ENCODE measurements at places on chromosomes 13 and 19. TPM values are rescaled to one million over a fixed set of nuclear protein-coding genes. Genes with fewer than 3 reads are reported as not detected.

DNA sequence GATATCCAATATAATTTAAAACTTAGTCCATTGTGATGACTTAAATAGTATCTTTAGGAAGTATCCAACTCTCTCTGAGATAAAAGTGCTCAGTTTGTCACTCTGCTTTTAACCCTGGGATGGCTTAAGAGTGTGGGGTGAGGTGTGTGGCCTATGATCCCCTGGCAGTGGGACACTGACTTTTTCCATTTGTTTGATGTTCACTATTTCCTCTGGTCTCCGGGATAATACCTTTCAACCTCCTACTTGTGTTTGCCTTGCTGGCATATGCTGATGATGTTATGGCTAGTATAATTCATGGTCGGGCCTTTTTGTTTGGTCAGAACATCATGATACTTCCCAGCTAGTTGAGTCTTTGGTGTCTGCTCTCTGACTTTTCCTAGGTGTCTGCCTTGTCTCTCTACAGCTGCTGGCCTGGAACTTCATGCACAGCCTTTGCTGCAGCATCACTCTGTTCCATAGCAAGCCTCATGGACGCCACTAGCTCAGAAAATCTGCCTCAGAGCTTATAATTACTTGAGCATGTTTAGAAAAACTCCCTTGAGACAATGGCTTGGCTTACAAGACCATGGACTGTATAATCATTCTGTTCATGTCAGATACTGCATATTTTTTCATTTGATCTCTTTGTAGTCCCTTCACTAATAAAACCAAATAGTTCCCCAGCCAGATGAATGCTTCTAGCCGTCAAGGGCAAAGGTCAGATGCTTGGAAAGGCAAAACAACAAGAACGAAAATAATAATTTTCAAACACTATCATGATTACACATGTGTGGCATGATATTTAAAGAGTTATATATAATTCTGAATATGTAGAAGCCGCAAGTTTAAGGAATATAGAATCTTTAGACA, 75.2 kb downstream of the WDFY2 start:
- DNase-seq: no peak

DNA sequence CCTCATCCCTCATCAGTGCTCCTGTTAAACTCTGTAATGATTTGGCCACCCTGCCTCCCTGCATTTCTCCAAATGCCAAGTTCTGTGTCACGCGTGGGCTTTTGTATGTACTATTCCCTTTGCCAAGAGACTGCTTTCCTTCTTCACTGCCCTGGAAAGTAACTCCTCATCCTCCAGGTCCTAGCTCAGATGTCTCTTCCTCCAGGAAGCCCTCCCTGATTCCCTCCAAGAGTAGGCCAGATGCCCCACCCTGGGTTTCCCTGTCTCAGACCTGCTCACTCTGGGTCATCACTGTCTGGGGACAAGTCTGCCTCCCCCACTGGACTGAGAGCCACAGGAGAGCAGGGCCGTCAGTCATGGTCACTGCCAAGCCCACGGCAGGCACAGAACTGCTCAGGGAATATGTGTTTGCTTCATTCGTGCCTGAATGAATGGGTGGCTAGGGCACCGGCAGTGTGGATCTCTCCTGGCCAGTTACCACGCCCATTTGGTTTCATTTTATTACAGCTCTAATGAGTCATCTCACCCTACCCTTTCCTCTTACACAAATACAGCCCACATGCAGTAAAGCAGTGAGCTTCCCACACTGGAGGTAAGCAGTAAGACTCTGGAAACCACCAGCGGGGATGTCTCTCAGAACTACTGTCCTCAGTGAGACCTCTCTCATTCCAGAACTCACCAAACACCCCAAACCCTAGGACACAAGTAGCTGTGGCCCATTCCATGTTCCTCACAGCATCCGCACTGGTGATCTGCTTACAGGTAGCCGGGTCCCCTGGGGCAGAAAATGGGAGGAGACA, 12.1 kb upstream of the GPR4 start:
- peak; percentile 87 for DNase-seq

DNA sequence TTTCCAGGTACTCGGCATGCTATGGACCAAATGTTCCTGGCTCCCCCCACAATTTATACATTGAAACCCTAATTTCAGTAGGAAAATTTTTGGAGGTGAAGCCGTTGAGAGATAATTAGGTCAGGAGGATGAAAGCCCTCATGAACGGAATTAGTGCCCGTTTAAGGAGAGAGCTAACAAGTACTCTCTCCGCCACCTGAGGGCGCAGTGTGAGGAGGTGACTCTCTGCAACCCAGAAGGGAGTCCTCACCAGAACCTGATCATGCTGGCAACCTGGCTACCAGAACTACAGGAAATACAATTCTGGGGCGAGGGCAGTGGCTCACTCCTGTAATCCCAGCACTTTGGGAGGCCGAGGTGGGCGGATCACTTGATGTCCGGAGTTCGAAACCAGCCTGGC, 397.8 kb downstream of the SLITRK5 start:
- no peak for DNase-seq

DNA sequence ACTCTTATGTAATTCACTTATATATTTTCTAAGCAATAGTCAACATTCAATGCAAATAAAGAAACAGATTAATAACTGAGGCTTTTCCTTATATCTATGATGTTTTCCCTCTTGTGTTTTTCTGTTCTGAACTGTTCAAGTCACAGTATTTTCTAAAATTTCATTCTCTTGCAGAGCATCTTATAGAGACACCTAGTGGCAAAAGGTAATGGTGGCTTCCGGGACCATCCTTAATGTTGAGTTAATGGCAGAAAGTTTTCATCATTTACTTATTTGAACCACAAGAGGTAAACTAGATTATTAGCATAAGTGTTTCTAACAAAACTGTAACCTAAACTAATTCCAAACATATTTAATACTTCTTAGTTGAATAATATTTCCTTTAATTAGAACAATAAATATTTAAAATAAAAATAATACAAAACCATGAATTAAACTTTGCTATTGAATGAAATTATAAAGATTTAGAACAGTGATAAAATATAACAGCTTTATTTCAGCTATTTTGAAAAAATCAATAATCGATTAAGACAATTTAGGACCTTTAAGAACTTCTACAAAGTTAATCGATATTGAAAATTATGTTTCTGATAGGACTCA, 1.7 kb upstream of the SLITRK5 start:
- peak; percentile 35 for DNase-seq

CPT1C gene
- total RNA-seq: 2.5 TPM
